Activated CD8-positive, alpha-beta memory T cell treated with anti-CD3 and anti-CD28 coated beads for 1 hour (primary cell): ENCODE measurements at places on chromosomes 3 and 15.

- no peak for DNase-seq
Observed at GRCh38 chr3:183193762-183194689, 31.5 kb upstream of the LAMP3 start.

DNA sequence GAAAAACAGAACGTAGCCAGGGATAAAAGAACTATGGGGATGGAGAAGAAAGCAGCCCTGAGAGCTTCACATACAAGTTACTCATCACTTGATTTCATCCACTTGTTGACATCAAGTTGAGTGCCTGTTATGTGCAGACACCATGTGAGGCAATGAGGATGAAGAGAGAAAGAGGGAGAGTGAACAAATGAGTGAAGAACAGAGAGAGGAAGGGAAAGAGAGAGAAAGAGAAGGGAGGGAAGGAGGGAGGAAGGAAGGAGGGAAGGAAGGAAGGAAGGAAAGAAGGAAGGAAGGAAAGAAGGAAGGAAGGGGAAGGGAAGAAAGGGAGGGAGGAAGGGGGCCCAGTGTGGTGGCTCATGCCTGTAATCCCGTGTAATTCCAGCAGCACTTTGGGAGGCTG lies 72.3 kb upstream of the SMAD3 start:
- DNase-seq = no peak

DNA sequence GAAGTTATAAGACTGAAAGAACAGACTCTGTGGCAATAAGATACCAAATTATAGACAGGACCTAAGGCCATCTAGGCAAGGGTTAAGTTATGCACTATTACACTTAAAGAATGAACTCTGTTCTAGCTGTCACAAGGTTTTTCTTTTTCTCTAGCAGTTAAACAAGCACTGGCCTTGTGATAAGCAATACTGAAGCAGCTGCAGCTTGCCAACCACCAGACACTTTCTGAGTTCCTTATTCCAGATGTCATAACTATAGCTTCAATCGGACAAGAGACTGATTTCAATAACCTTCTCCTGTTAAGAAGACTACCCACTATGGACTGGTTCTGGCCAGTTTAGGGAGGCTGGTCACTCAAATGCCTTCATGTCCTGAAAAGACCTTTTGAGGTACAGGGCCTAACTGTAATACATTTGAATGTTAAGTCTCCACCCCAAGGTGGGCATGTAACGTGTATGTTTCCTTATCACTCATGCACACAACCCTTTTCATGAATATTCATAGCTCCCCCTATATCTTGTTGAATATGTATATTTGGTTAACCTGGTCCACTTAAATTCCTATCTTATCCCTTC lies 85.8 kb downstream of the CFAP20DC start:
- no peak for DNase-seq

DNA sequence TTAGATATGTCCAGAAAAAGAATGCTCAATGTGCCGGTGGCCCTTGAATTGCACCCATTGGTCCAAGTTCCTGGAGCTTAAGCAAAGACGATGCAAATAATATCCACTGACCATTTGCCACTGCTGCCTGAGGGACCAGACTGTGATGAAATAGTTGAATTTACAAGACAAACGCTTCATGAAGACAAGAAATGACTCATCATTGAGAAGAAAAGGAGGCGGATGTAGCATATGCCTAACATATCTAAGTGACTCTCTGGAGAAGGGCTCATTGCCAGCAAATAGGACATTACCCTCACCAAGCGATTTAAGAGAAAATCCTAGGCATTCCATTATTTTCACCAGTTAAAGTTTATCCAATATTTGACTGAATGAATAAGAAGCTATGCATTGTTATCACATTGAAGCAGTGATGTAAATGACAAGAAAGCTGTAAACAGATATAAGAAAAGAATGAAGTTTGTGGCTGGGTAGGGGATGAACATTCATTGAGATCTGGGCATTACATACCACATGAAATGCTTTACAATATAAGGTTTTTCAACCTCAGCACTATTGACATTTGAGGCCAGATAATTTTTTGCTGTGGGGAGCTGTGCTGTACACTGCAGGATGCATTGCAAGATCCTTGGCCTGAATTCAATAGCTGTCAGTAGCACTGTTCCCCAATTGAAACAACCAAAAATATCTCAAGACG lies 48.9 kb upstream of the CPNE4 start:
- DNase-seq = no peak
